ENCODE measurements at places on chromosomes 4 and X.
A peak's percentile ranks its signal among the peaks of the same experiment; 100 is the strongest.

DNA sequence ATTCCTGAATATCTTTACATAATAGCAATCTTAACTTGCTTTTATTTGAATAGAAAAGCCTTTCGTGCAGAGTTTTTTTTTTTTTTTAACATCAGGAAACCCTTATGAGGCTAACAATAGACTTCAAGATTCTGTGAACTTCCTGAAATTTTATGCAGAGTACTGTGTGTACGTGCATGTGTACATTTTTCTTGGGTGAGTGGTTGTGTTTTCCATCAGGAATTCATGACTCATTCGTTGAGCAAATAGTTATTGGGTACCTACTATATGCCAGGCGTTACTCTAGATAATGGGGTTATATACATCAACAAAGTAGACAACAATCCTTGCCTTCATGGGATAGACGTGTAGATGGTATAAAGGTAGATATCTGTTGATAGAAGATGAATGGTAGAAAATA, 59.1 kb downstream of the MRPL1 start:
- DNase-seq, result no peak

- DNase-seq, result peak; percentile 38
Measured at GRCh38 chrX:1248331-1249061, 20.1 kb upstream of the CSF2RA start.

DNA sequence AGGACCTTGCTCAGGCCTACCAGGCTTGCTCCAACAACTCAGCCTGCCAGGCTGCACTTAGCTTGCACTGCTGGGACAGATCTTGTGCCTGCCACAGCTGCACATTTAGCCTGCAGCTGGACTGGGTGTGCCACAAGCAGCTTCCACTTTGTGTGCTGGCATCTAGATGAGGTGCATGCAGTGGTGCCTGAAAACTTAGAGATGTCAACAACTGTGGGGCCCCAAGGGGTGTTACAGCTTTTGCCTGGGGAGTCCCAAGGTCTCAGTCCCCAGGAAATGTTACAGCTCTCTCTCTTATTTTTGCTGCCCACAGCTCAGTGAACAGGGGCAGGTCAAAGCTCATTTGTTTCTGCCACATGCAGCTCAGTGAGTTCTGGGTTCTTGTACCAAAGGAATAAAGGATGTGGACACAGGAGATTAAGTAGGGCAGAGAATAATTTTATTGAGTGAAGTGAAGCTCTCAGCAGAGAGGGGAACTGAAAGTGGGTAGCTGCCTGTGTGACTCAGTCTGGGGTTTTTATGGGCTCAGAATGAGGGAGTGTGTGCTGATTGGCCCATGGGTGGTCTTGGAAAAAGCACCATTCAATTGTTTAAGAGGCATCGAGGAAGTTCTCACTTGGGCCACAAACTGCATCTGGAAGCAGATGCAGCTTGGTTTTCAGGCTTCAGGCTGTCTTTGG, 828.3 kb downstream of the TECRL start:
- no peak for DNase-seq

- DNase-seq, result no peak
Measured at GRCh38 chr4:76804096-76804495, 93.8 kb downstream of the SOWAHB start.

DNA sequence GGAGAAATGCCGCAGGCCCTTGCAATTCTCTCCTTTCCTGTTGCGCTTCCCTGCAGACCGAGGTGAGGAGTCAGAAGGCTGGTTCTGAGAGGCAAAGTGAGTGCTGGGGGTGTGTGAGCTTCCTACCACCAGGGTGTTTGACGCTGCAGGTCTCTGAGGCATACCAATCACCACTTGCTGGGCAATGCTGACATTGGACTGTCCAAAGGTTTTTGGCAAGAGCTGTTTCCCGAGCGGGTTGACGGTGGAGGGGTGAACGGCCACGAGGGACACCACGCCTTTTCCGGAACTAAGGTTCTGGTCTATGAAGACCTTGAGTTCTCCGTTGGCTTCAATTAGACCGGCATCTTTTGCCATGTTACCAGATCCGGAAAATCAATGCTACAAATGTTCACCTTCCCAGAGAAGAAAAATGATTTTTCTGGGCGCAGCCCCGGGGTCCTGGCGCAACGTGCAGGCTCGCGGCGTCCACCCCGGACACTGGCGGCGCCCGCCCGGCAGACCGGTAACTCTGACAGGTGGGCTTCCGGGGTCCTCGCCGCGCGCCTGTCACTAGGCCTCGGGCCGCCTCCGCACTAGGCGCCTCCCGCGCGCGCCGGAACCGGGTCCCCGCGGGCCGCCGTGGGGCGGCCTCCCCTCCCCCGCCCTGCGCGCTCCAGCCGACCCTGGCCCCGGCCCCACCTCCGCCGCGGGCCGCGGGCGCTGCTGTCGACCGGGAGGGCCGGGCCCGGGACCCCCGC, 44.9 kb upstream of the FAM47C start:
- DNase-seq, result no peak

DNA sequence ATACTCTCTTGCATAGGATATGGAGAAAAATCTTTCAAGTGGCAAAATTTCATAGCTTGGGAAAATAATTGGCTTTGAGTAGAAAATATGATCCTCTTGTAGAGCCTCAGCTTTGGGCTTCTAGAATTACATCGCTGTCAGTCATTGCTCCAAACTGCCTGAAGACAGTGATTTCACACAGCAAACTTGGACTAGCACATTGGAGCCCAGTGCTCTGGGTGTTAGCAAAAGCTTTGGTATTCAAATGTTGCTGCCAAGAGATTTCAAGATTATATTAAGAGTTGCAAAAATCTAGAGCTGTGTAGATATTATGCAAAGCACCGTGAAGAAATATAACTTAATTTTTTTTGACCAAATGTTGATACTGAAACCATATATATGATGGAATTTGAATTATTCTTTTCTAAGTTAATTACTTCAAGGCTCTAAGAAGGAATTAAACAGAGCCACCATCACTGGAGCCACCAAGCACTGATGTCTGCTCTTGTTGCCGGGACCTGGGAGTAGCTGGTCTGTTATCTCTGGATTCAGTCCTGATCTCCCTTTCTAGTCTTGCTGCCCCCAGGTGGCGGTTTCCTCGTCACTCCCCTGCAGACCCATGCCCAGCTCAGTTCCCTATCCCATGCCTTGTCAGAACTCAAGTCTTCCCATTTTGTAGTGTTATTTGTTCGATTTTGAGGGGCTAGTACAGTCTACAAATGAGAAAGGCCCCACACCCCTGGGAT, 260.7 kb upstream of the SFRP2 start:
- DNase-seq, result no peak

GRCh38 chr4:82398263-82398662, 24.5 kb upstream of the HNRNPD start:
- DNase-seq, result no peak

DNA sequence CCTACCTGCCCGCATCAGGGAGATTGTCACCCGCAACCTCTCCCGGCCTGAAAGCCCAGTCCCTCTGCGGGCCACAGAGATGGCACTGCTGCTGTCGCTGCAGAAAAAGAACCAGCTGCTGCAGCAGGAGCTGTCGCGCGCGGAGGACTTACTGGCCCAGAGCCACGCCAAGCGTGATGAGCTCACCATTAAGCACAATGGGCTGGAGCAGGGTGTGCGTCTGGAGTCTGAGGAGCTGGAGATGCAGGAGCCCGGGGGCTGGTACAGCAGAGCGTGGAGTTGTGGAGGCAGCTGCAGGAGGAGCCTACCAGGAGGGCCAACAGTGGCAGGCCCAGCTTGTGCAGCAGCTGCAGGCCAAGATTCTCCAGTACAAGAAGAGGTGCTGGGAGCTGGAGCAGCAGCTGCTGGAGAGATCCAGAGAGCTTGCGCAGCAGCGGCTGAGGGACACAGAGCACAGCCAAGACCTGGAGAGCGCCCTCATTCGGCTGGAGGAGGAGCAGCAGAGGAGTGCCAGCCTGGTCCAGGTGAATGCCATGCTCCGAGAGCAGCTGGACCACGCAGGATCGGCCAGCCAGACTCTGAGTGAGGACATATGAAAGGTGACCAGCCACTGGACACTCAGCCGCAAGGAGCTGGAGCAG, 11.3 kb downstream of the SMIM10L2A start:
- DNase-seq, result no peak

GRCh38 chrX:1062351-1062750, 150.1 kb downstream of the CRLF2 start:
- DNase-seq, result no peak

DNA sequence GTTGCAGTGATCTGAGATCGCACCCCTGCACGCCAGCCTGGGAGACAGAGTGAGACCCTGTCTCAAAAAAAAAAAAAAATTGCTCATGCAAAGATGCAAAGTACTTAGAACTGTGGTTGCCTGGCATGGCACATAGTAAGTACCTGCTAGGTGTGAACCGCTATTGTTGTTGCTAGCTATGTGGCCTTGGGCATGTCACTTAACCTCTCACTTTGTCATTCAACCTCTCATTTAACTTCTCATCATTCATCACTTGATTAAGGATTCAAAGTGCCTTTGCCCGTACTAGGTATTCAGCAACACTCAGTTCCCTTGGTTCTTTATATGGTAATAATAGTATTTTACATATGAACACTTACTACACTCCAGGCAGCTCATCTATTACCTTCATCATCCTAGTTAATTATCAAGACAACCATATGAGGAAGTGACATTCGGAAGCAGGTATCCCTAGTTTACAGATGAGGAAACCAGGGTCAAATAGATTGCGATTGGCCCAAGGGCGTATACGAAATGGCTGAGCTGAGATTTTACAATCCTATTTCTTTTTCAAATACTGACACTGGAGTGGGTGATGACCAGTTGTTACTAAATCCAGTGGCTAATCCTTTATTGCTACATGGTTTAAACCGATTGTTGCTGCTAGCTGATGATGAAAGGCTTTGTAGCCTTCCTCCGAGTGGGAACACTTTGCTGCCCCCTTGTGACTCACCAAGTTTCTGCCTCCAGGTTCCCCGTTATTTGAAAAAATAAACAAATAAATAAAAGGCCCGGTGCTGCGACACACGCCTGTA, 28.8 kb upstream of the SOWAHD start:
- DNase-seq, result peak; percentile 64

DNA sequence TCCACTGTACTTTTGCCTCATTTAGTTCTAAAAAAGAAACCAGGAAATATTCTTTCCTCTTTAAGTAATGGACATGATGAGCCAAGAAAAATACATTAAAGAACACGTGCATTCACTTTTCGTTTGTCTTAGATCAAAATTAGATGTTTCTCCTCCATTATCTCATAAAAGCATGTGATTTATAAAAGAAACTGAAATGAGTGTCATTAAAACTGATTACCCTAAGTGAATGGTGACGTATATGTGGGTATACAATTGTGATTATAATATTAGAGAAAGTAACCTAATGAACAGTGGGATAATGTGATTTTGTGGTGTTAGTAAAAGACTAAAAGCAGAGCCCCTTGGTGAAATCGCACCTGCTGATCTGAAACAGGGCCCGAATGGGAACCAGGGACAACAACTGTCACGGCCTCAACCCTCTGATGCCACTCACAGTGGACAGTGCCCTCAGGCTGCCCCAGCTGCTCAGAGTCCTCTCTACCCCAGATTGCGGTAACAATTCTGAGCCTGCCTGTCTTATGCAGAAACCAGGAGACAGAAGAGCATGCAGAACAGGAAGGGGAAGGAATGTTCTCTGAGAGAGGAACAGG, 25.7 kb upstream of the HS6ST2 start:
- DNase-seq, result no peak

GRCh38 chrX:140664939-140665338, 44.6 kb upstream of the LINC00632 start:
- no peak for DNase-seq

GRCh38 chrX:111483135-111483534, 28.3 kb upstream of the SERTM2 start:
- no peak for DNase-seq

DNA sequence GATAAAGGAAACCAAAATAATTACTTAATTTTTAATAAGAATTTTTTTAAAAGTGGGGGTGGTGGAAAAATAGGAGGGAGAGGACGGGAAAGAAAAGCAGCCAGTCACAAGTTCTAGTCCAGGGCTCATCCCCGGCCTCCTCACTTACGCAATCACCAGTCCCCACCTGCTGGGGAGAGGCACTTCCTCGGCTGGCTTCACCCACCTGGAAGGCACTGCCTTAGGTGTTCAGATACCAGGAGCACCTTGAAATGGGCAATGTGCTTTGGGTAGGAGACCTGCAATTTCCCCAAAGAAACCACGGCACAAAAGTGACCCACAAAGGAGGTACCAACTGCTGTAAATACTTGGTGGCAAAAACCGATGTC, 23.8 kb downstream of the AFAP1 start:
- DNase-seq, result no peak

- no peak for DNase-seq
Measured at GRCh38 chr4:11326021-11326420, 102.7 kb downstream of the HS3ST1 start.

DNA sequence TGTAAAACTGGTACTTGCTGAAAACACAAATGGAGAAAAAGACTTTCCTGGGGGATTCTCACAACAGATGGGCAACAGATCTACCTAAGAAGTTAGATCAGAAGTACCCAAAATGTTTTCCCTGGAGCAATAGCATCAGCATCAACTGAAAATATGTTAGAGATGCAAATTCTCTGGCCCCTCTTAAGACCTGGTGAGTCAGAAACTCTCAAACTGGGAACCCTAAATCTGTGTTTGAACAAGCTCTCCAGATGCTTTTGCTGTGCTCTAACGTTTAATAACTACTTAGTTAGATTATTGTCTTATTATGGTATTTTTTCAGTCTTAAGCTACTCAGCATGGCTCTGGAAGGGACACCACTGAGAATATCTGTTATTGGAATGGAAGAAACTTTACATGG, 55.2 kb upstream of the TRPC3 start:
- DNase-seq, result no peak

GRCh38 chr4:26557164-26557563, 26.7 kb upstream of the TBC1D19 start:
- no peak for DNase-seq

DNA sequence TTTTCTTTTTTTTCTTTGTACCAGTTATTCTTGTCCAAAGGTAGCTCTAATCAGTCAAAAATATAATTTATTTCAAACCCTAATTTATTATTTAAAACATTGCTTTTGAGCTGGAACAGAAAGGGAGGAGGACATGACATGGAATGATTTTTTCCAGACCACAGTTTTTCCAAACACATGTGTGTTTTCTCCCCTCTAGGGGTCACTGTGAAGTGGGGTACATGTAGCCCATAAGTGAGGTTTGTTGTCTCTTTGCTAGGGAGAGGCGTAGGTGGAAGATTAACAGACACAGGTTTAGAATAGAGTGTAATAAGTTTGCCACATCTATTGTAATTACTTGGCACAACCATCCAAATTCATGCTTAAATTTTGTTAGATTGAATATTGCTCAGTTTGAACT, 83.0 kb downstream of the TNIP2 start:
- no peak for DNase-seq

GRCh38 chr4:10893395-10893794, 208.8 kb upstream of the CLNK start:
- no peak for DNase-seq

DNA sequence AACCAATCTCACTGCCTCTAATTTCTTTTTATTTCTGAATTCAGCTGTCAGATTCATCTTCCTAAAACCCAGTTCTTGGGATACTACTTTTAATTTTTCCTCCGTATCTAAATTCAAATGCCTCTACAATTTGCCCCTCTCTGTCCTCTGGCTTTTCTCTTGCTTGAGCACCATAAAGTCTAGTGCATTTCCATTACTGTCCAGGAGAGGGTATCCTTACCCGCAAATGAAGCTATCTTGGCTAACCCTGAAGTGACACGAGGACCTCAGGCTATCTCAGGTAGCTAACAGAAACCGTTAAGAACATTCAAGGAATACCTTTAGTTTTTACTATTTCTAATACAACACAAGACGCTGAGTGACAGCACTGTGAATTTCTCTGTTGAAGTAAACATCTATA, 49.4 kb upstream of the PRR32 start:
- no peak for DNase-seq
